Stimulated activated CD4-positive, alpha-beta T cell treated with anti-CD3 and anti-CD28 coated beads, Interleukin-4, amount 100 ng/mL, for 24 hours (primary cell): ENCODE measurements at places on chromosomes 1 and 21.

DNA sequence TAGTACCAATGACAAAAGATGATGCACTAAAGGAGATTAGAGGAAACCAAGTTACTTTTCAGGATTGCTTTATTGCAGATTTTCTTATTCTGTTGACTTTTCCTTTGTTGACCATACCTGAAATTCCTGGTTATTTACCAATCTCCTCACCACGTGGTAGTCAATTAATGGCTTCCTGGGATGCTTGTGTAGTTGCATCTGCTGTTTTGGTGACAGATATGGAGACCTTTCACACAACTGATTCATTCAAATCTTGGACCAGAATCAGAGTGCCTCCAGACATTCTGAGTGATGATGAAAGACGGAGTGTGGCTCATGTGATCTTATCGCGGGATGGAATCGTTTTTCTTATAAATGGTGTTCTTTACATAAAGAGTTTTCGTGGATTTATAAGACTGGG, 91.3 kb downstream of the CATSPERE start:
- DNase-seq: no peak

GRCh38 chr1:58363585-58363984, 182.9 kb downstream of the OMA1 start:
- no peak for DNase-seq

GRCh38 chr1:196598942-196599748, 9.1 kb downstream of the KCNT2 start:
- no peak for DNase-seq

GRCh38 chr1:50424045-50424883, 1.0 kb upstream of the DMRTA2 start:
- DNase-seq: no peak

DNA sequence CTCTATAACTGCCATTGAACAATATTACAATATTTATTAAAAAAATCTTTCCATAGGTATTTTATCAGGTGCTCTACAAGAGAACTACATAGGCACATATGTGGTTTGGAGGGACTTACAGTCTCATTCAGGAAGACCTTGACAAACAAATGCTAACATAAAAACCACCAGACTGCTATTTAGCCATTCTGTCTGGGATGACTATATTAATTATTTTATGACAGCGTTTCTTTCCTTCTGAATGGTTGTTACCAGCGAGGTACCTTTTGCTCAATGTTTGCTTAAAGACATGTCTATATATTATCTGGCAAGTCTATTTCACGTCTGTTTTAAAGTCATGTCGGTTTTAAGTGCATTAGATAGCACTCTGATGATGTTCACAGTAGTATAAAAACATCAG, 69.7 kb downstream of the RUNX1 start:
- DNase-seq: no peak

GRCh38 chr1:20900056-20900455, 112.9 kb upstream of the HP1BP3 start:
- no peak for DNase-seq

GRCh38 chr1:16212251-16212961, at the start of gene ARHGEF19:
Gene ARHGEF19, minus strand, starts transcription at chr1:16212652. Its CDS starts 3,598 bp downstream, at chr1:16209054.
- no peak for DNase-seq

GRCh38 chr21:28393279-28393678, 599.4 kb downstream of the LTN1 start:
- no peak for DNase-seq

DNA sequence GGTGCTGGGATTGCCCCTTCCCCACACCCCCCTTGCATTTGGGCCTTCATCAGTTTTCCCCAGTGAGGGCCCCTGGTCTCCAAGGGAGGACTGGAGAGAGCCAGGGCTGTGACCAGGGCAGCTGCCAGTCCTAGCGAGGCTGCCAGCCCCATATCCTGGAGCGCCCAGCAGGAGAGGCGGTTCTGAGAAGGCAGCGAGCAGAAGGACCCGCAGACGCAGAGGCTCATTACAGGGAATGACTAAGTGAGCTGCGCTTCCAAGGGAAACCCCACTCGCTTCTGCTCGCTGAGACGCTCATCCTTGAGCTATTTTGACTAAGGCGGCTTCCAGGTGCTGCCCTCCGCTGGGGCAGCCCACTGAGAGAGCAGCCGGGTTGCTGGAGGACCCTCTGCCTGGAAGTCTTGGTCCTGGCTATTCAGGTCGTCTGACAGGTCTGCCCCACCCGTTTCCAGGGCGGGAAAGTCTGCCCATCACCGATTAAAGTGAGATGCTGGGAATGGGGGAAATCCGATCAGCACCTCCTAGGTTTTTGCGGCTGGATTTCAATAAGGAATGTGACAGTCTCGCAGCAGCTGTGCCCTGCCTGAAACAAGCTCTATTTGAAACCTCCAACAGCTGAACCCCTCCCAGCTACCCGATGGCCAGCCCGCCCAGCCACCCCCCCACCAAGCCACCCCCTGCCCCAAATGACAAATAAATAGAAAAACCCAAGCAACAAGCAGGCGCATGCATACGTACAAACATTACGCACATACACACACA, 2.8 kb downstream of the KCNN3 start:
- no peak for DNase-seq

DNA sequence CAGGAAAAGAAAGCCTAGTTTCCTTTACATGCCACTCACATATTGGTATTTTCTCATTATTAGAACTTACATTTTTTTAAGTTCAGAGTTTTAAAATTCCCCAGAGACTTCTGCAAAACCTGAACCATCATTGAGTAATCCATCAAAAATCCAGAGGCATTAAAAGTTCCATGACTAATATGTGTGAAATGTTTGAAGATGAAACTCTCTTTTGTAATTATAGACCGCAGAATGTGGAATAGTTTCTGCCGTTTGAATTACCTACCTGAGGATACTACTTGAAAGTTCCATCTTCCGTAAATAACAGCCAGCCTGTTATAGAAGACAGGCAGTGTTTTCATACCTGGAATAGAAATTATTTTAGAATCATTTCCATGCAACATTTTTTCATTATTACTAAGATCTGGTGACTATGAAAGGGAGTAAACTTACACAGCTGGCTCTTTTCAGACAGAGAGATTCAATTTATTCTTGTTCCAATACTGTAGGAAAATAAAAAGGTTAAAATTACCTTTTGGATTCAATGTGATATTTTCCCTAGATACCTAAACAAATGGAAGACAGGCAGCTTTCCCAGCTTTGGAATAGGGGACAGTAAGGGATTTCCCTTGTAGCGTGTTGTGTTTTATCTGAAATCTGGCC, 131.4 kb downstream of the ST6GALNAC5 start:
- no peak for DNase-seq

DNA sequence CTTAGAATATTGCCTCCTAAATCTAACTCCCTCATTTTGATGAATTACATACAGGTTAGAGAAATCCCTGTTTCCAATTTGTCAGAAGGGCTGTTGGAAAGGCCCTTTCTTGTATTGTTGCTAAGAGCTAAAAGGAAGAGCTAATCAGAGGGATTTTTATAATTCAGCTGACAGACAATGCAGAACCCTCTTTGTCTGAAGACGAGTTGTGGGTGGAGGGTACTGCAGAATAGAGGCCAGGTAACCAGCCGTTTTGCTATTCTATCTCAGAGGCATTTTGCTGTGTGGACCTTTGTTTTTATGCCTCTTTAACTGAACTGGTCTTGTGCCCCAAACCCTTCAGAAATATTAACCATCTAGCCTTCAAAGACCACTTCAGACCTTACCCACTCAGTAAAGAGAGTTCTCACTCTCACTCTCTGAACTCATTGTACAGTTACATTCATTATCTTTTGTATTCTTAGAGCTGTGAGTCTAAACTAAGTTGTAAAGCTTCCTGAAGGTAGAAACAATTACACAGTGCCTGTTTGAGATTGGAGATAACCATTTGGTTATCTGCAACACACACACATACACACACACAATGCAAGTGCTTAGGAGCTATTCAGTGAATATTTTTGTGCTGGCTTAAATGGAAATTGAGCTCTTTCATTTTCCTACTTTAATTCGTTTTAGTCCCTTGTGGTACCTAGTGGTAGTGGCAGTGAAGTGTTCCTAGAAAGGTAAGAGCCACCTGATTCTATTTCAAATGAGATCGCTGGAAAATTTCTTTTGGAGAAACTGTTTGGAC, 19.7 kb downstream of the KPNA6 start:
- no peak for DNase-seq

DNA sequence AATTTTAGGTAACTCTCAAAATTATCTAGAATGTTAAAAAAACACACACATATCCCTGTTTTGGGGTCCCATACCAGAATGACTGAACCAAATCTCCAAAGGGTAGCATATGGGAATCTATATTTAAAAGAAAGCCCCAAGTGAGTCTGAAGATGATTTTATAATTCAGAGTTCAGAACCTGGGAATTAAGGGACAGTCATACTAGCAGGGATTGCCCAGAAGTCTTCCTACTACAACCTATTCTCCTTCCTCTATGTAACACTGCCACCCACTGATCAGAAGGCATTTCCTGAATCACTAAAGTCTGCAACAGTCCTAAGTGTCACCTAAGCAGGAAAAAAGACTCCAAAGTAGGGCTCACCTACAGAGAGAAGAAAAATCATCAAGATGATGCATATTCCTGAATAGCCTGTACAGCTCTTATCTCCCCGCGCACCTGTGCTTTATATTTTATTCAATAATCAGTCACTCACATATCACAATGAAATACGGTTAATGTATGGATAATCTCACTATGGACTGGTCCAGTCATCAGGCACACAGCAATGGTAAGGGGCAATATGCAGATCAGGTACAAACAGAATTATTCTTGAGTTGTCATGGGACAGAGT, 4.9 kb downstream of the RGS1 start:
- DNase-seq: peak; percentile 18

DNA sequence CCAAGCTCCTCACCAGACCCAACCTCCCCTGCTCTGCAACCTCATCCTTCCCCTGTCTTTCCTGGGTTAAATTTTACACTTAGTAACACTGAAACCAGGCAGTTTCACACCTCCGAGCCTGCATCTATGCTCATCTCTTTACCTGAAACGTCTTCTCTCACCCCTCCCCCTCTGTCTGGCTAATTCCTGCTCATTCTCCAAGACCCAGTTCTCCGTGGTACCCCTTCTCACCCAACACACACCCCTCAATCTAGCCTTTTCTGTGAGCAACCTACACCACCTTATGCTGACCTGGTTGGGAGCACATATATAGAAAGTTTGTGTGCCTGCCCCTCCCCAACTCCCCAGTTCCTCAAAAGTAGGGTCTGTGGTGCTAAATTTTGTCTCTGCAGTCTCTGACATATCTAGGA, 3.7 kb upstream of the KIAA1614 start:
- DNase-seq: no peak

DNA sequence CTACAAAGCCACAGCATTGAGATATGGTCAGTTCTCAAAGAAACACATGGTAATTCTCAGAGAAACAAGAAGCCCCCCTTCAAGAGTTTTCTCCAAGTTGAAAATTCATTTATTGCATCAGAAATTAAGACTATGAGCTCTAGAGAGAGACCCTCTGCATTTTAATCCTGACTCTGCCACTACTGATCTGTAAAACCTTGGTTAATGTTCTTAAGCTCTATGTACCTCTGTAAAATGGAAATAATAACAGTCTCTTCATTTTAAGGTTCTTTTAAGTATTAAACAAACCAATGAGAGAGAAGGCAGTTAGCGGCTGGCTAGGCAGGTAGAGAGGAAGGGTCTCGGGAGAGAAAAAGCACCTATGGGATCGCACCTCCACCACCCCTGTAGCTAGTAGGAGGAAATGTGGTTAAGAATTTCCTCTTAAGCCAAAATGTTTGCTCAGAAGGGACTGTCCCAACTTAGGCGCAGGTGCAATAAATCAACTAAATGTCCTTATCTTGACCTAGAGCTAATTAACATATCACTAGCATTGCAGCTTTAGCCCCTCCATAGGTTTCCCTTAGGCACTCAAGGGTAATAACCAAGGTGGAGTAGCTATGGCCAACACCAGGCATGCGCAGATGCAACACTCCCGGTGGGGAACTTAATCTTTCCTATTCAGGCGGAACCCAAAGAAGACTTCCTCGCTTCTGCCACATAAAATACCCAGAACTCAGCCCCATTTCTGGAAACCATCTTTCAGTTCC, 1685.4 kb downstream of the MRPL39 start:
- DNase-seq: no peak

- peak; percentile 21 for DNase-seq
Observed at GRCh38 chr1:101108111-101108500, 82.5 kb upstream of the DPH5 start.

DNA sequence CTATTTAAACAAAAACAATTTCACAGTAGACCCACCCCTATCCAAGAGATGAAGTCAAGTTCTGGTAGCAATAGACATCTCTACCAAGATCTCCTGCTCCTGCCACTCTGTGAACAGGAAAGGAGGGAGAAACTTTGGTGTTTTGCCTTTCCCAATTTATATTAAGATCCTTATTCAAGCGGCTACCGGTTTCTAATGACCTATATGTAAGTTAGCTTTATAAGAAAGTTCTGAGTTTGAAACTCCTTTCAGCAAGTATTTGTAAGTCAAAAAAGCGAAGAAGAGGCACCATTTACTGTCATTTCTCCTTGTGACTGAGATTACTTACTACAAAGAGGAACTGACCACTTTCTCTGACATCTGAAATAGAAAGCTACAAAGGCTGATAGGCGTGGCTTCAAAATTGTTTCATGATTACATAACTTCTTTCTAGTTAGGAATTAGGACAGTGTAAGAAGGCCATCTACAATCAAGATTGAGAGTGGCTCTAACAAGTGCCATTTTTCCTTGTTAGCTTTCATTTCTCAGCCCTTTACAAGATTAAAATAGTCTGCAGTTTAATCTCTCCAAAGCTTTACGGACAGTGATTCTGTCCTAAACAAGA, at the start of gene MNDA:
TSS of gene MNDA (plus strand) at position 448 of the 604 bp plus-strand sequence. CDS start 10,803 bp downstream, outside the sequence.
- no peak for DNase-seq

DNA sequence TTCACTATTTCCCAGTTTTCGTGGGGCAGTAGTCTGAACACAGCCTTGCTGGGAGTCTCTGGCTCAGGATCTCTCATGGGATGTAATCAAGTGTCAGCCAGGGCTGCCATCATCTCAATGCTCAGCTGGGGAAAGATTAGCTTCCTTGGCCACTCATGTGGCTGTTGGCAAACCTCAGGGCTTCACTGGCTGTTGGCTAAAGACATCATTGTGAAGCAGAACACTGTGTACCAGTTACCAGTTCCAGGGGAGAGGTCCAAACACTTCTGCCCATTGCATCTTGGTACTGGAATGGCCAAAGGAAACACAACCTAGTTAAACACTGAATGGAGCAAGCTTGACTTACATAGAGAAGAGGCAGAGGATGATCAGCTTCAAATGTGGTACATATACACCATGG, 33.7 kb downstream of the AADACL4 start:
- no peak for DNase-seq

DNA sequence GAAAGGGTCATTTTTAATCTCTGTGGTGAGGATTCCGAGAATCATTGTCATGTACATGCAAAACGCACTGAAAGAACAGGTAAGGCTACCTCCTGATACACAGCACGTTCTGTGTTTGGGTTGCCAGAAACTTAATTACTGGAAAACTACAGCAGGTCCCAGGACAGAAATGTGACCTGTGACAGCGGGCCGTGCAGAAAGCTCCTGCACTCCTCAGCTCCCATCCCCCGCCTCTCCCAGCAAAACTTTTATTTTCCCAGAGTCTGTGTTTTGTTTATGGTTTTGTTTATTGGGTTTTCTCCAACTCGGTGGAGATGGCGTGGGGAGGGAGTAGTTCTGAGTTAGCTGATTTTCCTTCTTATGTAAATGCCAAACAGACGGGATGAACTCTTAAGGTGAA, 44.7 kb downstream of the SLC44A3 start:
- DNase-seq: no peak

- no peak for DNase-seq
Observed at GRCh38 chr1:237172118-237172485, 130.1 kb downstream of the RYR2 start.

- no peak for DNase-seq
Observed at GRCh38 chr1:195394567-195394966, 1213.7 kb downstream of the KCNT2 start.
